ENCODE measurements at places on chromosomes 13 and 19.

GRCh38 chr13:87674247-87674738 lies 3.1 kb downstream of the SLITRK5 start:
- no peak for DNase-seq

- no peak for DNase-seq
Observed at GRCh38 chr13:110109910-110110309, 197.0 kb downstream of the COL4A1 start.

DNA sequence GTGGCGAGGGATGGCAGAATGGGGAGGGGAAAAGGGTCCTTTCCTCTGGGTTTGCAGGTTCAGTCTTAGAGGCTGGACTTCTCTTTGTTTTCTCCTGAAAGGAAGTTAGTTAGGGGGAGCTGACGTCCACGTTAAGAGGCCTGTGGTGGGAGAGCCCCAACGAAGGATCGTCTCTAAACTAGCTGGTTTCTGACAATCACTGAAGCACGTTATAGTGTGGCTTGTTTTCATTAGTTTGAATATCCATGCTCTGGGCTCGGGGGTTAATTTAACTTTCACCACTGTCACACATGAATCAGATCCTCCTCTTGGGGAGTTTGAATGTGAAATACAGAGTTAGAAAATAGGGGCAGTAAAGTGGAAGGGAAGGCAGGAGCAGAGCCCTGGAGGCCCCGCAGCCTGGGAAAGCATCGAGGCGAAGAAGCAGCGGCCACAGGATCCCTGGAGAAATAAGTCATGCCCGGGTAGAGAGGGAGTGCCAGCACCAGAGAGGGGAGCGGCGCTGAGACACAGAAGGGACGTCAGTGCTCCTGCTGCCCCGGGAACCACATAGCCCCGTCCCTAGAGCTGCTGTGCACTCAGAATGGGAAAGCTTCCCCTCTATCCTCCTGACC lies 31.1 kb upstream of the AMER2 start:
- no peak for DNase-seq

DNA sequence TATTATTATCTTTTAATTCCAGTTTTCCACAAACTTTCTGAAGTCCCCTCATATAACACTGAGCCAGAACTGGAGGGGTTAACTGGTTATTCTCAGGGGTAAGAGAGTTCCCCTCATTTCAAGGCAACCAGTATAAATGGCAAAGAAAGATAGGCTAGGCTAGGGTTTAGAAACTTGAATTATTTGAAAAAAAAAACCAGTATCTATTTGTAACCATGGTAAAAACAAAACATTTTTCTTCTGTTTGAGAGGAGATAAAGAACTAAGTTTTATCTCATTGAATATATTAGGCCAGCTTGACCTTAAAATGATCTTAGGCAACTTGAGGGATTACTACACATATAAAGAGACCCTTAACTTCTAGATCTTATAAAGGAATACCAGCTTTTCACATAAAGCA lies 19.6 kb downstream of the SUPT20H start:
- no peak for DNase-seq

- DNase-seq = peak; percentile 69
Observed at GRCh38 chr19:3366753-3367627, 607 bp downstream of the NFIC start.

DNA sequence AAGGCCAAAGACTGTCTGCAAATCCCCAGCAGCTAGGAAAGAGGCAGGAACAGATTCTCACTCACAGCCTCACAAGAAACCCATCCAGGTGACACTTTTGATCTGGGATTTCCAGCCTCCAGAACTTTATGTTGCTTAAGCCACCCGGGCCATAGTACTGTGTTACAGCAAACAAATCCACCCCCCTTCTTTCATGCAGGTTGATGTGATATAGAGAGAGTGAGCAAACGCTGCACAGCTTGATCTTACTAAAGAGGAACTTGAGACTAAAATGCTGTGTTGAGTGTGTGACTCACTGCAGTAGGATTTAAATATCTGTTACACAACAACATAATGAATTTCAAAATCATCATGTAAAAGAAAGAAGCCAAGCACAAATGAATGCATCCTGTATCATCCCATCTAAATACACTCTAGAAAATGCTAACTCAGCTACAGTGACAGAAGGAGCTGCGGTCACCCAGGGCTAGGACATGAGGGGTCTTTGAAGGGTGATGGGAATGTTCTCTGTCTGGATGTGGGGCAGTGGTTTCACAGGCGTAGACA lies 32.2 kb downstream of the RCBTB2 start:
- peak; percentile 55 for DNase-seq

All from GM12865 (cell line).